ENCODE measurements at places on chromosomes 13 and 19.

GRCh38 chr19:13057744-13058143 is 44.9 kb downstream of the LYL1 start:
- DNase-seq, result no peak

DNA sequence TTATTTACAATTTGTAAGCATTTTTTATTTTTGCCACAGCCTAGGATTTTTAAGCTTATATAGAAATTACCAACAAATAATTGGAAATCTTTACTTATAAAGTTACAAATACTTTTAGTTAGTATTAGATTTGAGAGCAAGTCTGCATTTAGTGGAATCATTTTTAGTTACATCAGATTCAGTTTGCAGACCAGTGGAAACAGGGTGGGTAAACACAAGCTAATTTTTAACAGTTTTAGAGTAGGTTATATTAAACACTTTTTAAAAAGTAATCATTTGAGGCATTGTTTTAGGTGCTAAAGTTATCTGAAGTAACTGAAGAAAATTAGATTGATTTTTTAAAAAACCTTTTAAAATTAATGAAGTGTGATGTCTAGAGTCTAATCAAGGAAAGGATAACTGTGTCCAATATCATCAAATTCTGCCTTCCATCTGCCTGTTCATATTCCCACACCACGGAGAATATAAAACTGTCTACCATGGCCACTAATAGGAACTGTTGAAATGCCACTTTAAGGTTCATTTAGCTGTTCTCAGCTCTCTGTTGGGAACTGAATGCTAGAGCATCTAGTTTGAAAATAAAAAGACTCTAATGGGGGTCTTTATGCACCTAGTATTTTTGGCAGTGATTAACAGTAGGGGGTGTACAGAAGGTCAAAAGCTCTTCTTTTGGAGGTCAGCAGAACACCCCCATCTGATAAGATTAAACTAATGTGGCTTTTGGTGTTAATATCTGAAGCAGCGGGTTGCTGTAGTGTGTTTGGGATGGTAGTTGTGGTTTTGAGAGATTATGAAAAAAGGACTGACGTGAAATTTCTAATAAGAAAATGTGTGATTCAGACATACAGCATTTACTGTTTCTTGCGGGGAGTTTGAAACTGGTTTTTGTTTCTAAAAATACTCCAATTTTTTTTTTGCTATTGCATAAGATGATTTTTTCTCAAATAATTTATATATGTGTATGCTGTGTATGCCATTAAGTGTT is 66.5 kb downstream of the NDFIP2 start:
- DNase-seq, result no peak

GRCh38 chr19:18408053-18408476 is 10.6 kb upstream of the LRRC25 start:
- no peak for DNase-seq

GRCh38 chr19:6856749-6857372 is 30.5 kb upstream of the ADGRE1 start:
- DNase-seq, result no peak

DNA sequence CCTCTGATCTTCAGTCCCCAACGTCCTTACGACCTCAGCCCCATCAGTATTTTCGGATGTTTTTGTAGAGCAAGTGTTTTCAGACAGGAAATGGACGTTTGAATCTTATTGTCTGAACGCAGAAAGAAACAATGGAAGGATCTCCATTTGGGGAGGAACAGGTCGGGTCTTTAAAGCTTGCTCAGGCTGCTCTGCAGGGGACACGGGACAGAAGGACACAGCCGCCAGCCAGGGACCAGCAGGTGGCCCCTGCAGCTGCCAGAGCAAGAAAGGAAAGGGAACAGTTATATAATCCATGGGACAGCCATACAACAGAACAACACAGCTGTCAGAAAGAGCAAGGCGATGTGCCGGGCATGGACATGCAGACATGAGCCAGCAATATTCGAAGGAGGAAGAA is 18.5 kb upstream of the IGLON5 start:
- DNase-seq, result no peak

GRCh38 chr19:4049432-4049831 is 17.3 kb downstream of the ZBTB7A start:
- DNase-seq, result no peak

DNA sequence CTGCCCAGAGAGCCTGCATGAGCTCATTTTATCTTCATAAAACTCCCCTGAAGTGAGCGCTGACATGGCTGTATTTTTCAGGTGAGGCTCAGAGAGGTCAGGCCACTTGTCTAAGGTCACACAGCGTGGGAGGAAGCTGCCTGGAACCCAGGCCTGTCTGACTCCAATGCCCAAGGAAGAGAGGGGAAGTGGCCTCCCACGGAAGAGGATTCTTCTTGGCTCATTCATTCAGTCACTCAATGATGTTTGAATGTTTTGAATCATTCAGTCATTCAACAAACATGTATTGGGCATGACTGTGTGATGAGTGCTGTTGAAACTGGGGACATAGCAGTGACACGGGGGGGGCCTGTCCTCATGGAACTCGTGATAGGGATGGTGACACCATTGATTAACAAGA is 12.0 kb downstream of the ACTL9 start:
- DNase-seq, result no peak

DNA sequence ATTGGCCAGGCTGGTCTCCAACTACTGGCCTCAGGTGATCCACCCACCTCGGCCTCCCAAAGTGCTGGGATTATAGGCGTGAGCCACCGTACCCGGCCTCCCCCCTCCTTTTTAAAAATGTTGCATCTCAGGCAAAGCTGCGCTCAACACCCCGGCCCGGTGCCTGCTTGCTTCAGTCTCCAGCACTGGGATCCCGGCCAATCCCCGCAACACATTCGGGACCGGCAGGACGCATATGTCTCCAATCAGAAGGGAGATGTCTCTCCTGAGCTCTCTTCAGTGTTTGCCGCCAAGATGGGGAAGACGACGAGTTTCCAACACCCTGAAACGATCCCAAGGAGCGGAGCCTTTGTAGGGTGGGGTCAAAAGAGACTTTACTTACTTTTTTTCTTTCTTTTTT is 16.1 kb downstream of the GNG7 start:
- DNase-seq, result no peak

DNA sequence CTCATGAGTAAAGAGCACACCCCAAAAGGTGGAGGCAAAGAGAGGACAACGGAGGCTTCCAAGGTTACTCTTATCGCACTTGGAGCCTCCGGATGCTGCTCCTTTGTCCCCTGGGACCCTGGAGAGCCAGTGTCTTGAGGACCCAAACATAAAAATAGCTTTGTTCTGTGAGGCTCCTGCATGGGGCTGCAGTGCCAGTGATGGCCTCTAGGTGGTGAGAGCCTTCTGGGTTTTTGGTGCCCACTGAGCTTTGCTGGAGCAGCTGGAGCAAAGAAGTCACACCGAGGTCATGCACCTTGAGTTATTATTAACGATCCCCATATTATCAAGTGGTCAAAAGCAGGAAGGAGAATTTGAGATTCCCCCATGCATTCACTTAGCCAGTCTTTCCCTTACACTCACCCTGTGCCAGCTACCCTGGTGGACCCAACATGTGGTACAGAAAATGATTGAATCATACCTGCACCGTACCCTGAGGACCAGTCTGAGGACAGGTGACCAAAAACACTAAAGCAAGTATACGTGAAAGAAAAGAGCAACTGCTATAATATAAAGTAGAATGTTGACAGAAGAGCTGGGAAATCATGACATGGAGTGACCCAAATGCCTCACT is 41.5 kb downstream of the ZNF682 start:
- DNase-seq, result peak; percentile 16

DNA sequence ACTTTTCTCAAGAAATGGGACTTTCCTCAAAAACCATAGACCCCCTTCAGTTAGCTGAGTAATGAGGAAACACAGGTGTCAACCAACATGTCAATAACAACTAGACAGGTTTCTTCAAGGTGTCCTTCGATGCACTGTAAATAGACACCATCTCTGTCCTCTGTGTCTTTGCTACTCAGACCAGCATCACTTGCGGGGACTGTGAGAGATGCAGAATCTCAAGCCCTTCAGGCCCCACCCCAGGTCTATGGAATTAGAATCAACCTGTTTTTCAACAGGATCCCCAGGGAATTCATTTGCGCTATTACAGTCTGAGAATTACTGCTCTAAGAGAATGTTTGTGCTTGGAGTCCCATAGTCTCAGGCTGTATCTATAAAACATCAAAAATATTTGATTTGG is 469.9 kb downstream of the COG6 start:
- no peak for DNase-seq

GRCh38 chr19:48342841-48343540 is 17.6 kb downstream of the EMP3 start:
- no peak for DNase-seq

All from activated CD4-positive, alpha-beta T cell treated with anti-CD3 and anti-CD28 coated beads, Interleukin-2, amount 50 U/mL, for 4 hours (primary cell).